Thyroid gland (tissue), 4 donors: ENCODE measurements at places on chromosomes 3 and 15. TPM values are rescaled to one million over a fixed set of nuclear protein-coding genes. Genes with fewer than 3 reads are reported as not detected.

Gene NRROS
- 1.9 TPM for total RNA-seq

Gene DIPK2A
- total RNA-seq: 30.6 TPM

Gene DZIP1L
- 15.0 TPM for total RNA-seq

Gene UNC13C
- total RNA-seq: 1.1 TPM

Gene KCNMB2
- not detected for total RNA-seq

Gene FANCD2OS
- total RNA-seq: not detected

Gene SGO1
- 0.46 TPM for total RNA-seq

Gene ITIH3
- total RNA-seq: 1.5 TPM

Gene FOXL2
- not detected for total RNA-seq

Gene LEKR1
- 6.6 TPM for total RNA-seq

Gene VPS33B
- total RNA-seq: 11.6 TPM

Gene ESYT3
- 25.1 TPM for total RNA-seq

DNA sequence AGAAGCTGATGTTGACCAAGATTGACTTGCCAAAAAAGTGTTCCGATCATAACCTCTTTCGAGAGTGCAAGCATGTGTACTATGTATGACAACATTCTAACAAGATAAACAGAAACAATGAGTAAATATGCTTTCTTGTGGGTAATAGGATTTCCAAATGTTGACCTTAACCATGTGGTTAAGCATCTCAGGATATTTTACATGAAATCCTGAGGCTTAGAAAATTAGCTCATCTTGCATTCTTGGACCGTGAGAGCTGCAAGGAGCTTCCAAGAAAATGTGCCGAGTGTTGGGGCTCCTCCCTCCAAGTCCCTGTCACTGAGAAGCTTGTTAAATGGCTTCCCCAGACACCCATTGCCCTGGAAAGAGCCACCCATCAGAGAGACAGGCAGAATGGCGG lies 50.1 kb downstream of the C3orf20 start:
- DNase-seq: no peak

DNA sequence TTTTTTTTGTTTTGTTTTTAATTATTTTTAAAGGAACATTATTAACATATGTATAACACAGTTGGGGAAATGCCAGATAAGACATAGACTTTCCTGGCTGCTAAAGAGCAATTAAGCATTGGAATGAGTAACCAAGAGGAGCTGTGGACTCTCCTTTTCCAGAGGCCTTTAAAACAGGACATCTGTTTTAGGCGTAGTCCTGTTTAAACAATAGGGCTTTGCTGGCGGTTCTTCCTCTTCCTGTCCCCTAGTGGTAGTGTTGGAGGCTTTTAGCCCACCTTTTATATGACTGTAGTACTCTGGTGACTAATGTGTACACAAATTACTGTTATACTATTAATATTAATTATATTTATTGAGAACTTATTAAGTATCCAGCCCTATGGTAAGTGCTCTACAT lies 81.9 kb downstream of the PPARG start:
- no peak for DNase-seq

DNA sequence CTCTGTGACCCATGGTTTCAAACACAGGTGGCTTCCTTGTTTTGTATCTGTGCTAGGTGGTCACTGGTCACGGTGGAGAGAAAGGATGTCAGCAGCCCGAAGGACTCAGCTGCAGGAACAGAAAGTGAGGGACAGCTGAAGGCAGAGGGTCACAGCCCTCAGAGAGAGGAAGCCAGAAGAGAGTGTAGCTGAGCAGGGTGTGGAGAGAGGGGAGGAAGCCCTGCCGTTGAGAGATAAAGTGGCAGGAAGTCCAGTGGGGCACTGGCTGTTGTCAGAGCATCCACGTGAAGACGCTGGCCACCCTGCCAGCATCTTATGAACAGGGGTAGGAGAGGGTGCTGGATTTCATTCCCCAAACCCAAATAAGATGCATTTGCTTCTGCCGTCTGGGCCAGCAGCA lies 36.9 kb downstream of the LIMD1 start:
- DNase-seq: no peak

GRCh38 chr15:95894407-95894956 lies 436.0 kb upstream of the NR2F2 start:
- DNase-seq: no peak

GRCh38 chr3:192130534-192131132 lies 596.7 kb downstream of the FGF12 start:
- peak; percentile 51 for DNase-seq

DNA sequence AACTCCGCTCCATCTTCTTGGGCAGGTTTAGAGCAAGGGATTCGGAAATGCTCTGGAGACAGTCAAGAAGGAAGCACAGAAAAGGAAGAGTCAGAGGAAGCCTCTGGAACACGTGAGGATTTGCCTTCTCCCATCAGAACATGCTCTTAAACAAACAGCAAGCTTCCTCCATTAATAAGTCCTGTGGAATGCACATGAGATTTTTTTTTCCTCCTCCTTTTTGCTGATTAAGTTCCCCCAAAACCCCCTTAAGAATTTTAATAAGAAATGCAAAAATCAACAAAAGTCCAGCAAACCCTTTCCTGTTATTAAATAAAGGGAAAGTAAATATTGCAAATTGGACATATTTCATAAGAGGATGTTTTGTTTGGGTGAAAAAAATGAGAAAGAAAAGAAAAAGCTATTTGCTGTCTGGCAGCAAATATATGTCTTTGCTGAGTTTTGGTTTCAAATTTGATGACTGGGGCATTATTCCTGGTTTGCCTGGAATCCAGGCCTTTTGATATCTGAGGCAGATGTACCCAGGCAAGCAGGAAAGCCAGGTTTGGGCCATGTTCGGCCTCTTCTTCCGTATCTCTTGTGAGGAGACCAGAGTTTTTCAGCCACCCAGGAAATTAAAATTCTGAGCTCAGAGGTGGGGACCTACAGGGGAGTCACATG lies 7.9 kb upstream of the TSEN2 start:
- DNase-seq: no peak

- DNase-seq: no peak
These were observed 19.1 kb downstream of the ST6GAL1 start for GRCh38 chr3:186949281-186949982.

GRCh38 chr3:71786217-71786549 lies 1.2 kb upstream of the PROK2 start:
- no peak for DNase-seq

DNA sequence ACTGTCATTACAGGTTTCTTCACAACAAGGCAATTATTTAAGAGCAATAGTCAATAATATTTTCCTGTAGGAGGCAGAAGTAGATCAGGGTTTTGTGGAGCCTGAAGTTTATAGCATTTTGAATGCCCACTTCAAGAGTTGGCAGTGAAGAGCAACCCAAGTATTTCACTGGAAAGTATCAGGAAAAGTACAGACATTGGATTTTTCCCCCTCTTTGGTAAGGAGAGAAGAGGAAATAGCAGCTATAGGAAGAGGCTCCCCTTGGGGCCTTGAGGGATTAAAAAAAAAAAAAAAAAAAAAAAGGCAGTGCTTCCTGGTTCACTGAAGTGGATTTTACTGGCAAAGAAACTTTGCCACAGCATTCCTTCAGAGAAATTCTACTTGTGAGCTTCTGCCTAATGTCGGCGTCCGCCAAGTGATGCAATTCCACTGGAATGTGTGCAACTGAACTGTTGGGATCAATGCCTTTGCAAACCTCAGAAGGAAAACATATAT lies 5.7 kb upstream of the CNTN6 start:
- peak; percentile 79 for DNase-seq

DNA sequence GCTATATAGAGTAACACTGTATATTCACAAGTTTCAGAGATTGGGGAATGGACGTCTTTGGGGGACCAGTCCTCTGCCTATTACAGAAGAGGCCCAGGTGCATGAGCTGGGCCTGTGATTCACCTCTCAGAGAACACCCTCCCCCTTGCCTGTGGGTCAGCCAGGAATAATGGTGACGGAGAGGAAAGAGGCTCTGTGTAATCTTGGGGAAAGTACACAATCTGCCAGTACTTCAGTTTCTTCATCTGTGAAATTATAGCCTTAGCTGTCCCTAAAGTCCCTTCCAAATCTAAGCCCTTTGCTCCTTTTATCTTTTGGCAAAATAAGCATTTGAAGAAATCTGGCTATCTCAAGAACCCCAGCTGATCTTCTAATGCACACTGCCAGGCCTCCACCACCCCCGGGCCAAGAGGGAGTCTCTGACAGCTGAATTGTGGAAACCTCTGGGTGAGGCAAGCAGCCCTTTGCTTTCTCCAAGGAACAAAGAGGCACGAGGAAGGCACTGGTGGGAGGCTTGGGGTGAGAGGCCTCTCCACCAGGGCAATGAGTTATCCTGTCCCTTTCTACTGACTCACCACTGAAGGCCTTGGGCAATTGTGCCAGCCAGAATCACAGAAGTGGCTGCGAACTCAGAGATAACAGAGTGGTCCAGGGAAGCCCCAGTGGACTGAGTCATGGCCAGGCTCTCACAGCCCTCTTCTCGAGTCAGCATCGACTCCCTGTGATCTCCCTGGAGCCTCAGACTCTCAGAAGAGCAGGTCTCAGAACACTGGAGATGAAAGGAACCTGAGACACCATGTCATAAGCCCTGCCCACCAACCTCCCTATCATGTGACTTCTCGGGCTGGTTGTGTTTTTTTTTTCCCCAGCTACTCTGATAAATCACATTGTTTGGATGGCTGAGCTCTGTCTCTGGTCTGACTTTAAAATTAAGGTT lies 31.8 kb downstream of the CCNL1 start:
- peak; percentile 79 for DNase-seq

- DNase-seq: no peak
These were observed 3.0 kb downstream of the HEG1 start for GRCh38 chr3:125052624-125053303.

DNA sequence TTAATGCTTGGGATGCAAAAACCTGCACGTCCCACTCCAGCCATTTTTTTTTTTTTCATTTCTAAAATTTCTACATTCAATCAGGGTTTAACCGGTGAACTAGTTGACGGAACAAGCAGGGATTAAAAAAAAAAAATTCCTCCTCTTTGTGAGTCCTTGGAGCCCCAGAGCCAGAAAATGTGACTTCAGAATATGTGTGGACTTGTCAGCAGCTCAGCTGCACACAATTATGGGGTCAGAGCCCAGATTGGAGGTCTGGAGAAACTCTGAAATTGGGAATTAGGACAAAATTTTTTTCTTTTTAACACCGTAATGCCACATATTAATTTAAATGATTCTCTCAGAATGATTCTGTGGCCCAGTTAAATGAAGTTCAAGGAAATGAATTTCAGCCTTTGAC lies 921.0 kb upstream of the CFAP20DC start:
- no peak for DNase-seq

GRCh38 chr15:84621358-84621979 lies 20.7 kb downstream of the ZSCAN2 start:
- DNase-seq: no peak

- no peak for DNase-seq
These were observed 894.3 kb downstream of the OTOL1 start for GRCh38 chr3:162390891-162391290.

DNA sequence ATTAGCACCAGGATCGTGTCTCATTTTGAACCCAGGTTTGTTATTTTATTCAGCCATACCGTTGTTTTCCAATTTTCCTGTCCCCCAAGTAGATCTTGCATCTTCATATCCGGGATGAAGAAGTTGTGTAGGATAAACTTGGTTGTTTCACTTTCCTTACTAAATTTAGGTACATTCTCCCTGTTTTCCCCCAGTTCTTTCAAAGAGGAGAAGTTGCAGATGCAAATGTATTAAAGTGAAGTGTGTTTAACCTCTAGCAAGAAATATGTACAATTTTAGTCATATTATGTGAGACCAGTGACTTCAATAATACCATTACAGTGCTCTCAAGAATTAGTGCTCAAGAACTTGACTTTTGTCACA lies 1.3 kb downstream of the ATXN7 start:
- DNase-seq: no peak

DNA sequence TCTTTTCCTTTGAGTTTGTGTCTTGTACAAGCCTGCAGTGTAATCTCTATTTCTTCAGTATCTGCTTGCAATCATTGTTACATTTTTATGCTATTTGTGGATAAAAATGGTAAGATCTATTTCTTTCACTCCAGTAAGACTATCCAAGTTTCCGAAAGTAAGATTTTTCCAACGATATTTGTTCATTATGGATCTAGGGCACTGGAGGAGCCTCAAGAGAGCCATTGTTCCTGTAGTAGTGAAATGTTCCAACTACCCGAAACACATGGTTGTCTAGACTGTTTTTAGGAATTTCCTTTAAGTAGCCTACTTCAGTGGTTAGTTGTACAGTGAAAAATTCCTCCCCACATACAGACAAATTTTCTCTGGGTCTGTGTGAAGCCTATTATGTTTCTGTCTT lies 597.4 kb downstream of the RSL24D1 start:
- DNase-seq: no peak

DNA sequence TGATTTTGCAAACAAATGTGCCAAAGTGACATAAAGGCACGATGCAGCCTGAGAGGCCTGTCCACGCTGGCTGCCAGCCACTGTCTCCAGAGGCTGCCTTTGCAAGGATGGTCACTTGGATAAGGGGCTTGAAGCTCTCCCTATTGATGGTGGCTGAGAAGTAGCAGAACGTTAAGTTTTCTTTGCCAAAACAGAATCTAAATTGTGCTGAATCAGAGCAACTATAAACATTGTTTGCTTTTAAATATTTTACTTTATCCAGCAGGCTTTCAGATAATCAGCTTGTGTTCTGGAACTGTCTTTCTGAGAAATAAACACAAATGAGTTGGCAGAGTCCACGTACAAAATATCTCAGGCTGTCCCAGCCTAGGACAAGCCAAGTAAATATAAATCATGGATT lies 23.8 kb upstream of the CNBP start:
- DNase-seq: no peak

- DNase-seq: no peak
These were observed 177.9 kb downstream of the OSBPL10 start for GRCh38 chr3:31802981-31803740.

- DNase-seq: no peak
These were observed 650.5 kb upstream of the NR2F2 start for GRCh38 chr15:95679847-95680582.

GRCh38 chr15:63611177-63611576 lies 14.0 kb downstream of the FBXL22 start:
- DNase-seq: no peak

GRCh38 chr3:139718415-139718814 lies 40.6 kb upstream of the NMNAT3 start:
- DNase-seq: peak; percentile 5

DNA sequence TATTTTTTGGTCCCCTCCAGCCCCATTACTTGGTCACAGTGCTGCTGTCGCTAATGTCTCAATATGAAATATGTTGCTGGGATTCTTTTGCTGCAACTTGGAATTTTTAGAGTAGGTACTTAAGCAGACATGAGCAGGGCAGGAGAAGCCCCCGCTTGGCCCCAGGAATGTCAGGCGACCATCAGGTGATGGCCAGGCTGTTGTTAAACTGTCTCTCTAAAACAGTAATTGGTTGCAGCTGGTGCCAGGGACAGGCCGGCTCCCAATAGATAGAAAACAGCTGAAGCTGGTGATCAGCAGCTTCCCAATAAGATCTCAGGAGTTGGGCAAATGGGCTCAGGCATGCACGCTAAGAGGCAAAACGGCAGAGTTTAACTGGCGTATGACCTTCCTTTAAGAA lies 329.9 kb upstream of the TBL1XR1 start:
- DNase-seq: no peak

- no peak for DNase-seq
These were observed 88.7 kb upstream of the CDAN1 start for GRCh38 chr15:42825599-42825998.

GRCh38 chr3:132034486-132035464 lies at the start of gene CPNE4:
Gene CPNE4 (minus strand): TSS chr3:132035014.
- DNase-seq: peak; percentile 89

- DNase-seq: no peak
These were observed 17.4 kb upstream of the STAB1 start for GRCh38 chr3:52477796-52478095.
